ENCODE measurements at places on chromosomes 2 and 18. TPM values are rescaled to one million over a fixed set of nuclear protein-coding genes. Genes with fewer than 3 reads are reported as not detected.

The ASB18 gene
- total RNA-seq: not detected

The CHRND gene
- not detected for total RNA-seq

The KLHL41 gene
- not detected for total RNA-seq

DNA sequence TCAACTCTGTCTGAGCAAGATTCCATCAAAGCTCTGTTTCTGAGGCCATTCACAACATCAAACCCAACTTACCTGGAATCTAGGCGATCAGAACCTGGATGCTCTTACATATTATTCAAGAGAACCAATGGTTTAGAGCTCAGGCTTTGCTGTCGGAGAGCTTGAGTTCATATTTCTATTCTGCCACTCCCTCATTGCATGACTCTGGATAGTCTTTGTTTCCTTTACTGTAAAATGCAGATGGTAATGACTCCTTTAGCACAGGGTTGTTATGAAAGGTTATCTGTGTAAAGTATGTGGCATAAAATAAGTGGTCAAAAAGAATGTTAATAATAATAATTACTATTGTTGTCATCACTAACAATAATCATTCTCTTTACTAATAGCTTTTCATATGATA lies 12.6 kb downstream of the RELCH start:
- no peak for DNase-seq

DNA sequence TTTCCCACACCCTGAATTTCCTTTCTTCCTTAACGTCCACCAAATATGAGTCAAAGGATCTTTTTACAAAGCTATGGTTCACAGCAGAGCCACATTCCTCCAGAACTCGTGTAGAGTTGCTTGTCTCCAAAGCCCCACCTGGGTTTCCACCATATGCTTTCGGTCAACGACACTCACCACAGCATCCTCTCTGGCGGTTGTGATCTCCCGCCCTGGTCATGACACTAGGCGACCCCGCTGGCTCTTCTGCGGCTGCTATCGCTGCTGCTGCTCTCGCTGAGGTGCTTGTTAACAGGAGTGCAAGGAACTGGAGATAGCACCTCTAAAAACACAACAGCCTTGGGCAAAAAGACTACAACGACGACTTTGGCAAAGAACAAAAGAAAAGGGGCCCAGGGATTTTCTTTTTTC lies 340 bp downstream of the SLC40A1 start:
- no peak for DNase-seq

- DNase-seq: no peak
Measured at GRCh38 chr2:138632066-138632620, 130.6 kb downstream of the SPOPL start.

Data from activated T-helper 1 cell treated with anti-CD3 and anti-CD28 coated beads, Interleukin-12 subunit alpha, Interleukin-12 subunit beta, Interleukin-2, Interleukin-4 antibody, amounts not matched to agents 30 ng/mL and 10 ng/mL and 1 ng/mL, durations not matched to agents 14 hours and 24 hours and 36 hours (primary cell).